Activated naive CD4-positive, alpha-beta T cell treated with anti-CD3 and anti-CD28 coated beads, Interleukin-2, amount 10 ng/mL, durations not matched to agents 7 days and 5 days (primary cell): ENCODE measurements at places on chromosomes 2 and 18.

- peak; percentile 46 for DNase-seq
Observed at GRCh38 chr2:230575642-230576324, 136.9 kb upstream of the CAB39 start.

DNA sequence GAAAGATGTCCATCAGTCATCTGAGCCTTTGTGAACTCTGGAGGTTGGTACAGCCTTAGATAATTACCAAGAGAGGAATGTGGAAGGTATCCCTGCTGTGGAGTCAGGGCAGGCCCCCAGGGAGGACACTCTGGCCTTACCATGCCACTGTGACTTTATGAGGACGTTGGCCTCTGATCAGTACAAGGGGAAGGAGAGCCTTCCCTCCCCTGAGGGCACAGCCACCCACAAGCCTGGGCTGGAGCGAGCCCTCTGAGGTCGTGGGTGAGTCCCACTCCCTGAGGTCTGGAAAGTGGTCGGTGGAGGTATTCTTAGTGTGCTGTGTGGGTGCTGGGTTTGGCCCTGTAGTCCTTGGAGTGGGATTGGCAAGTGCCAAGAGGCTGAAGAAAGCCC is 91.6 kb downstream of the STPG4 start:
- no peak for DNase-seq

DNA sequence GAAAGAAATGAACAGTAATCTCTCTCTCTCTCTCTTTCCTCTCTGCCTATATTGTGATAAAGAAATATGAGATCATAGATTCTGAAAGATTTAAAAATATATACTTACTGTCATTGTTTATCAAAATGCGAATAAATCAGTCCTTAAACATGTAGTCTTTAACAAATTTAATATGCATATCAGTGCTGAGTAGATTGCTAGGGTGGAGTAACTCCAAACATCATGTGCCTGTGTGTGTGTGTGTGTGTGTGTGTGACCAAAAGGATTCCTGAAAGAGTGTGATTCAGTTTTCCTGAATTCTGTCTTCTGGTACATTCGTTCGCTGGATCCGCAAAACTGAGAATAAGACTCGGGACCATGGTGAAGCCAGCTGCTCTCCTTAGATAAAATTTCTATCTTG is 24.0 kb upstream of the DSEL start:
- no peak for DNase-seq

DNA sequence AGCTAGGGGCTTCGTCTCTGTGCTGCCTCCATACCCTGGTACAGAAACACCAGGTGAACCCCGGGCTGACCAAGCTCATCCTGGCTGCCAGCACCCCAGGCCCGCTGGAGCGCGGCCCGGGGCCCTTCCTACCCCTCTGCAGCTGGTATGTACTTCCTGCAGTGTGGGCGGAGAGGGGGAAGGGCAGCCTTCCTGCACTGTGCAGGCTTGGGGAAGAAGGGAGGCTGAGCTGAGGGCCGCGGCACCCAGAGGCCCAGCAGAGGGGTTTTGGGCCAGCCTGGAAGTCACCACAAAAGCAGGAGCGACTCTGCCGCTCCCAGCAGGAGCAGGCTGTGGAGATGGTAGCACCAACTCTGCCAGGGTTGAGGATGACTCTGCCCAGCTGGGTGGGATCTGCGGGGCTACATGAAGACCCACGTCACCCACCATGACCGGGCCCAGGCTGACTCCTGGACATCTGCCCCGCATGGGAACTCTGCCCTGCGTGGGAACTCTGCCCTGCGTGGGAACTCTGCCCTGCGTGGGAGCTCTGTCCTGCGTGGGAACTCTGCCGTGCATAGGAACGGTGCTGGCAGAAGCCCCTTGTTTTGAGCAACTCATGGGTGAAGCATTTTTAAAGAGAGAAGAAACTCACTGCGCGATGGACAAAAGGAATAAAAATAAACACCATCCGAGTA is 273.3 kb downstream of the NDUFA10 start:
- DNase-seq = peak; percentile 41

- no peak for DNase-seq
Observed at GRCh38 chr2:42317486-42317885, 43.5 kb downstream of the COX7A2L start.
